ENCODE measurements at places on chromosomes 7 and 10.

- no peak for DNase-seq
Observed at GRCh38 chr10:18497806-18498369, 153.5 kb downstream of the NSUN6 start.

DNA sequence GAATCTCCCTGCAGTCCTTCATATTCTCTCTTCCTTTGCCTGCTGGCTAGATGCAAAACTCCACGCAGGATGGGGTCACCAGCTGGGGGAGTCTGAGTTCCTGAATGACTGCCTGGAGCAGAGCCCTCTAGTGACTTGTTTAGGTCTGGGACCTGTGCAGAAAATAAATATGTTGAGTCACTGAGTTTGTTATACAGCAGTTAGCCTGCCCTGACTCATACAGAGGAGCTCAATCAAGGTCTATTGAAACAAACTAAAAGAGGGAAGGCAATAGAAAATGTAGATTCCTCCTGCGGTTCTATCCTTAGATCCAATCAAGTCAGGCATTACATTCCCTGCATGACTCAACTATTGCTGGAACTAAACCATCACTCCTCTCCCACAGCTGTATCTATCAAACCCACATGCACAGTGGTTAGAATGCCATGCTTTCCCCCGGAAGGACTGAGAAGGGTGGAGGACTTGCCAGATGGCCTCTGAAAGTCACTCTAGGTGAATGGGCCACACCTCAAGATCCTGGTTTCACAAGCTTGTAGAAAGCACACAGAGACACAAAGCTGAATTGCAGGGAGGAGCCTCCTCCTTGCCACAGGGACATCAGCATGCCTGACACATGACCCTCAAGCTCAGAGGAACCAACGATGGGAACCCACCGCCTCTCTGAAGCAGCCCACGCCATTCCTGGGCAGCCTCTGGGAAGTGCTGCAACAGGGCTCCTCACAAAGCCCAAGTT is 73.9 kb downstream of the SH3PXD2A start:
- DNase-seq, result no peak

GRCh38 chr10:106560925-106561640 is 603.4 kb downstream of the SORCS1 start:
- DNase-seq, result no peak

- peak; percentile 16 for DNase-seq
Observed at GRCh38 chr7:70506434-70506833, 625.5 kb upstream of the GALNT17 start.

GRCh38 chr7:44534087-44534486 is 7.0 kb downstream of the NPC1L1 start:
- no peak for DNase-seq

- DNase-seq, result no peak
Observed at GRCh38 chr7:158470336-158470735, 117.3 kb downstream of the PTPRN2 start.

DNA sequence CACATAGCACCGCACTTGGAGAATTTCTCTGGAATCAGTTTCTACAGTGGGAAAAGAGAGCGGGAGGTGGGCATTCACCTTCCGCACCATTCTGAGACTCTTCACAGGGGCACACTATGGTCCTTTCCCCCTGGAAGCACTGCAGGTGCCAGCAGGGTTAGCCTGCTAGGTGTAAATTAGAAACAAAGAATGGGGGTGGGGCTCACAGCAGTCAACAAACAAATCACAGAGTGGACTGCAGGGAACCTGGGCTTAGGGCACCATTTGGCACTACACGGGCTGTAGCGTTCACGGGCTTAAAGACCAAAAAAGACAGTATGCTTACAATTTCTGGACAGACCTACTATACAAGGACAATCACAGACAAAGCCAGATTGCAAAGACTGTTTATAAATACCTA is 8.0 kb upstream of the PKD1L1 start:
- DNase-seq, result no peak

- no peak for DNase-seq
Observed at GRCh38 chr7:78080811-78081210, 282.2 kb downstream of the PHTF2 start.

DNA sequence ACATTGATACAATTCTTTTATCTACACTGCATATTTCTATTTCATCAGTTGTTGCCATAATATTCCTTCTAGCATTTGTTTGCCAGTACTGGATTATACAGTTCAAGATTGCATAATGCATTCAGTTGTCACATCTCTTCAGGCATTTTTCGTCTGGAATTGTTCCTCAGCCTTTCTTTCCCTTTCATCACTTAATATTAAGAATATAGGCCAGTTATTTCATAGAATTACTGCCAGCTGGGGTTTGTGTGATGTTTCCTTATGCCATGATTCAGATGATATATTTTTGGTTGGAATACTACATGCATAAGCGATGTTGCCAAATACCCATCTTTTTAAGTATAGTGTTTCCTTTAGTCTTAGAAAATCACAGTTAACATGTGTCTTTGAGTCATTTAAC is 20.8 kb downstream of the KIFBP start:
- DNase-seq, result no peak

Data from neural crest cell (in vitro differentiated cells).